Putamen (tissue), 1 donor: ENCODE measurements at places on chromosomes 1 and 21.

DNA sequence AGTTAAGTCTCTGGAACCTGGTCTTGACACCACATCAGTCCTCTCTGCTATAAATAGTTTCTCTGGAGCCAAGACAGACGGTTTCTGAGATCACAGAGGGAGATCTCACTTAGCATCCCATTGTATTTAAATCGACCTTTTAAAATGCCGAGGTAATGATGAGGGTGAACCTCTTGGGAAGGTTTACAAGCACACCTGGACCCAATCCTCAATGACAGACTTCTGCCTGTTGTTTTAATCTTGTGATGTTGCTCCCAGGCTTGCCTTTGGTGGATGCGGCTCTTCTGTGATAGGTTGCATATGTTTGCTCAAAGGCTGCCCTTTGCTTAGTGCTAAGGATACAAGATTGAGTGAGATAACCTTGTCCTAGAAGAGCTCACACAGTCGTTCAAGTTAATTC is 104.6 kb upstream of the L1TD1 start:
- DNase-seq = no peak

DNA sequence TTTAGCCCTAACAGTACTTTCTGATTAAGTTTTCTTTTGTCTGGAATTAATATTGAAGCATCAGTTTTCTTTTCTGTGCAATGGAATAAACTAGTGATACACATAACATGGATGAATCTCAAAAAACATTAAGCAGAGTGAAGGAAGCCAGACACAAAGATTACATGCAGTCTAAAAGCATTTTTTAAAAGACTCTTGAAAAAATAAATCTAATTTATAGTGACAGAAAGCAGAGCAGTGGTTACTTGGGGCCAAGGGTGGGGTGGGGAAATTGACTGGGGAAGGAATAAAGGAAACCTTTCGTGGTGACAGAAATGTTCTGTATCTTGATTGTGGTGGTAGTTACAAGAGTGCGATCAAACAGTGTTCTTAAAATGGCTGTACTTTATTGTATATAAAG is 20.2 kb upstream of the ST6GALNAC3 start:
- no peak for DNase-seq

- DNase-seq = peak; percentile 67
Measured at GRCh38 chr1:221708076-221708571, 33.8 kb downstream of the DUSP10 start.

GRCh38 chr1:89884718-89885596 is 64.1 kb downstream of the LRRC8D start:
- DNase-seq = no peak

GRCh38 chr1:174273776-174274175 is 114.5 kb downstream of the RABGAP1L start:
- DNase-seq = no peak

DNA sequence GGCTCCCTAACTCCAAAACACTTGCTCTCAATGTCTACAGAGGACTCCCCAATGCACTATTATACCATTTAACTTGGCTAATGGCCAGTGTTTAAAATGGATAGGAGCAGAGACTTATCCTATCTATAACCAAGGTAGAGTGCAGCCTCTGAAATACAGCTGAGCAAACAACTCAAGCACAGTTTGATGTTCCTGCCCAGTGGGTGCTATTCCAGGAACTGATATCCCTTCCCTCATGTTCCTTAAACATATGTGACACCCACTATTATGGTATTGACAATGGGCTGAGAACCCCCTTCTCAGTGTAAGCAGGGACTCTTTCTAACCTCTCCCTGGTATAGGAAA is 51.7 kb downstream of the SH3GLB1 start:
- no peak for DNase-seq

GRCh38 chr1:154869351-154870114 is 548 bp downstream of the KCNN3 start:
- DNase-seq = peak; percentile 64

- DNase-seq = no peak
Measured at GRCh38 chr21:34730756-34731445, 62.1 kb downstream of the CLIC6 start.

DNA sequence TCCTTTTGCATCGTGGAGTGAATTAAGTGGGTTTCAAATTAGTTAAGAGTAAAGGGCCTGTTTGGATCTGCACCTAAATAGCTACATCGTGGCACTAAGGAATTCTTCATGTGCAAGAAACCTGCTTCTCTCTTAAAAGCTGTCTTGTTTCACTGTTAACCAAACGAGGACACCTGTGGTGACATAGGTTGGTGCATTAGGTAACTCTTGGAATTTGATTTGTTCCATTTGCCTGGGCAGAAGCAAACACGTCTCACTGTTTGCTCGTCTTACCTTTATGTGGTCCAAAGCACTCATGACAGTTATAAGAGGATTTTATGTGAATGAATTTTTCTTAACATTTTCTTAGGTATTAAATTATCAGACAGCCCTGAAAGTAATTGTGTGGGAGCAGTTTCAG is 60.9 kb downstream of the PRDM2 start:
- no peak for DNase-seq
